ENCODE measurements at places on chromosomes 3 and 15.

DNA sequence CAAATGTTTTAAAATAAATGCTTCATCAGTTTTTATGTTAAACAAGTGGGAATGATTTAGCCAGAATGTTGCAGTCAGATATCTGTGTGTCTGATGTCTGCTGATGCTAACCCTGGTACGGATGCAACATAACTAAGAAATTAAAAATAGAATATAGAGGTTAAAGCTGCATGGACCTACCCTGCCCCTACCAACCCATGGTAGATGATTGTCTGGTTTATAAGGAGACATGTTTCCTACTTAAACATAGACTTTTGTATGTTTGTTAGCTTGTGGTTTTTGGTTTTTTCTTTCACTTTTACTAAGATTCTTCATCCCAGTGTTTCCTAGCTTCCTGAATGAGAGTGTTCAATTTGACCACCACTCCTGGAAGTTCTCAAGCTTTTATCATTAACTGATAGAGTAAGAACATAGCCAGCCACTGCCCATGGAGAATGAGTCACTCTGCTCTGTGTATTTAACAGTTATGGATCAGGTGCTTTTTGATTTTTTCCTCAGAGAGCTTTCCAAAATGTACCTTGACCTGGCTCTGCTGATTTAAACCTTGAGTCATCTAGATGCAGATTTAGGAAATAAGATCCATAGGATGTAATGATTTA lies 70.7 kb upstream of the VEPH1 start:
- DNase-seq, result no peak

DNA sequence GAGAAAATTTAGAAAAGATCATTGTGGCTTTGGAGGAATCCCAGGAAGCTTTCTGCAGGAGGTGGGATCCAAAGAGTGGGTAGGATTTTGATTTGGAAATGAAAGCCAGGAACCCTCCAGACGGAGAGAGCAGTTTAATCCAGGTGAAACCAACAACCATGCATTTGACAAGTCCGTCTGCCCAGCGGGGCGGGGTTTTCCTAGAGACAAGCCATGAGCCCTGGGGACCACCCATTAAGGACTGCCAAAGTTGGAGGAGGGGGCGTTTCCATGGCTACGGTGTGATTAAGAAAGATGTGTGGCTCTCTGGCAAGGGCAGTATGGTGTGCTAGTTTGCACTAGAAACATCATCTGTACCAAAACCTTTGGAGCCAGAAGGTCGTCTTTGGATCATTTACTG lies 53.4 kb downstream of the SRGAP3 start:
- DNase-seq, result no peak

- DNase-seq, result no peak
Measured at GRCh38 chr3:52440249-52440551, 4.7 kb downstream of the SEMA3G start.

DNA sequence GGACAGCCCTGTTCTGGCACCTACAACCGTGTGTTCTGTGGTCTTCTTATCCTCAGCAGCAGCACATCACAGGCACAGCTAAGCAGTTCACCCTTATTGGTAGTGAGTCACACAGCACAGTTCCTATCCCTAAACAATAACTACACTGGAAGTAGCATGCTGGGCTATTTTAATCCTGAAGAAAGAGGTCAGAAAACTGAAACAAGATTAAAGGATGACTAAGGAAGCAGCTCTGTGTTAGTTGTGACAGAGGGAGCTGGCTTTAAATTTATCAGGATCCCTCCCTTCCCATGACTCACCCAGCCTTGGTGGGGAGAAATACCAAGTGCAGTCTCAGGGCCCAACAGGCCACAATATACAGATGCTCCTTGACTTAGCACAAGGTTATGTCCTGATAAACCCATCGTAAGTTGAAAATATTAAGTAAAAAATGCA lies 144.3 kb downstream of the ERC2 start:
- DNase-seq, result no peak

GRCh38 chr3:172953571-172953970 lies 187.5 kb downstream of the SPATA16 start:
- DNase-seq, result no peak

DNA sequence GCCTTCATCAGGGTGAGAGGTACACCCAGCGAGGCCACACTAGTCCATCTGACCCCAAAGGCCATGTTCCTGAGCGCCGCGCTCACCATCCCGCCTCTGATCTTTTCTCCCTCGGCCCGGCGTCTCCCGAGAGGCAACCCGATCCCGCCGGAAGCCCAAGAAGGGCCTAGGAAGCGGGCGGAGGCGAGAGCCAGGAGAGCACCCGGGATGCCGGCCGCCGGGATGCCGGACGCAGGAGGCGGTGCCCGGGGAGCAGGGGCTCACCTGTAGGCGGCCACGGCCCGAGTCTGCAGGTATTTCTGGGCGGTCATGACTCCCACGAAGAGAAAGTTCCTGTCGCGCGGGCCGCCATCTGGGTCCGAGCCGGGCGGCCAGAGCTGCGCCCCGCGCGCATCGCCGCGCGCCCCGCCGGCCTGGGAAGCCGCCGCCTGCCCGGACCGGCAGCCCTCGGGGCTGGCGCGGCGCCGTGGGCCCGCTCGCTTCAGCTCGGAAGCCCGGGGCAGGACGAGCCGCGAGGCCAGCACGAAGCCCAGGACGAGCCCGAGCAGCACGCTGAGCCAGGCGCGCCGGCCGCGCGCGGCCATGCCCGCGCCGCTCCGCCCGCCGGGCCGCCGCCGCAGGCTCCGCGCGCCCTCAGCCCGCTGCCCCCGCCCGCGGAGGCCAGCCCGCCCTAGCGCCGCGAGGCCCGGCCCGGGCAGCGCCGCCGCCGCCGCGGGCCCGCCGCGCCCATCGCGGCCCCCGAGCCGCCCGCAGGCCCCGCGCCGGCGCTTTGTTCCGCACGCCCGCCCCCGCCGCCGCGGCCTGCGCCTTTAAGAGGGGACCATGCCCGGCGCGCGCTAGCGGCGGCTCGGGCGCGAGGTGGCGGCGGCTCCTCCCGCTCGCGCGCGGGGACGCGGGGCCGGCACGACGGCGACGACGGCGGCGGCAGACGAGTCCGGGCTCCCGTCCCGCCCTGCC lies 697 bp downstream of the CHSY1 start:
- DNase-seq, result no peak

DNA sequence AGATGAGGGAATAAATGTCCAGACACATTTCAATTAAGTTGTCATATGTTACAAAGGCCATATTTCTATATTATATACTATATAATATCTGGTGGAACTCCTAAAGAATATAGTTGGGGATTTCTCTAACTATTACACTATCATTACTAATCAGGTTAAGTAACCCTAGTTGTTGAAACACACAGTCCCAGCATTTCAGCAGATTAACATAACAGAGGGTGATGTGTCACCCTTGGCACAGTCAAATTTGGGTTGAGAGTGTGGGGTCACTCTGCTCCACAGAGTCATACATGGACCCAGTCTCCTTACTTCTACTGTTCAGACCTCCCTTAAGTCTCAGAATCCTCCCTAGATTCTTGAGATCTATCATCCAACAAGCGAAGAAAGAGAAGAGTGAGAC lies 496.4 kb upstream of the MDFIC2 start:
- DNase-seq, result no peak

- no peak for DNase-seq
Measured at GRCh38 chr3:10816019-10816862, at the start of gene SLC6A11. Gene SLC6A11, plus strand, starts transcription at chr3:10816228. Its CDS starts 38 bp downstream, at chr3:10816266.

- peak; percentile 20 for DNase-seq
Measured at GRCh38 chr3:197256836-197257444, 41.5 kb downstream of the DLG1 start.

DNA sequence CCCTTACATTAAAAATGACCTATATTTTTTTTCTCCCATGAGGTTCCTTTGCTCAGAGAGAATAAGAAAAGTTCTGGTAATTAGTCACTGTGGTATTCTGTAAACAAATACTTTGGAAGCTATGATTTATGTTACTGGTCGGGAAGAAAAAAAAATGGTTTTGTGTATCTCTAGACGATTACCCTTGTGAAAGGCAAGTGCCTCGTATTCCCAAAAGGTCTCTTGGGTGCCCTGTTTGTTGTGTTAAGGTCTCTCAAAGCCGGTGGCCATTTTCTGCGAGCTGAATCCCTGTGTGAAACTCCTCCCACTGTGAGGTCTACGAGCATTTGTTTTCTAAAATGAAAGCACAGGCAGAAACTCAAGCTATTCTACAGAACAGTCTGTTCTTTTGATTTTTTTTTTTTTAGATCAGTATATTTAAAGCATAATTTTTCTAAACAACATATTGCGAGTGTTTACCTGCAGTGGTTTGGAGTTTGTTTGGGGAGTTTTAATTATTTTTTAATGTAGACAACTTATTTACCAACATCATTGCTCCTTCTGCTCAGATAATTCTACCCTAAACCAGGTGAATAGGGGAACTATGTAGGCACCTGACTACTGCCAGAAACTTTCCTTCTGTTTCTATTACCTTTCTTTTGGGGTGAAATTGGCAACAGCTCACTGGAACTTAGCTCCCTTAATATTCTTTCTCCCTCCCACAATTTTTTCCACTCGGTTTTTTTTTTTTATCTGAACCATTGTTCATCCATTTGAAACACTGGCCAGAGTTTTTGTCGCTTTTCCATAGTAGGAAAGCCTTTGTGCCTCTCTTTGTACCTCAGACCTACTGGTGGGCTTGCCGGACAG lies 44.0 kb downstream of the ZBTB38 start:
- no peak for DNase-seq

DNA sequence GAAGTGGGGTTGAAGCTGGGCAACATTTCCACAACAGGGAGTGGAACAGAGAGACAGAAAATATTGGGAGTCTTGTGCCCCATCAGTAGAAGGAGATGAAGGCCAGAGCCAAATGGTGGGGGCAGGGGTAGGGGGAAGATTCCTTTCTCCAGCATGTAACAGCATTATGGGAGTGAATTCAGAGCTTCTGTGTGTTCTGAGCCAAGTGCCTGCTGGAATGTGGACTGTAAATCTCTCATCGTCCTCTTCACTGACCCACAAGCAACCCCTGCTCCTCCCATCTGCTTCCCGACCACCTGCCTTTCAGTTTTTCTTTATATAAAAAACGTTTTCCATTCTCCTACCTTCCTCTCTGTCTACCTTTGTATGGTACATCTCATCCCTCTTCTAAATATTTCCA lies 344.2 kb upstream of the TPRG1 start:
- DNase-seq, result no peak

DNA sequence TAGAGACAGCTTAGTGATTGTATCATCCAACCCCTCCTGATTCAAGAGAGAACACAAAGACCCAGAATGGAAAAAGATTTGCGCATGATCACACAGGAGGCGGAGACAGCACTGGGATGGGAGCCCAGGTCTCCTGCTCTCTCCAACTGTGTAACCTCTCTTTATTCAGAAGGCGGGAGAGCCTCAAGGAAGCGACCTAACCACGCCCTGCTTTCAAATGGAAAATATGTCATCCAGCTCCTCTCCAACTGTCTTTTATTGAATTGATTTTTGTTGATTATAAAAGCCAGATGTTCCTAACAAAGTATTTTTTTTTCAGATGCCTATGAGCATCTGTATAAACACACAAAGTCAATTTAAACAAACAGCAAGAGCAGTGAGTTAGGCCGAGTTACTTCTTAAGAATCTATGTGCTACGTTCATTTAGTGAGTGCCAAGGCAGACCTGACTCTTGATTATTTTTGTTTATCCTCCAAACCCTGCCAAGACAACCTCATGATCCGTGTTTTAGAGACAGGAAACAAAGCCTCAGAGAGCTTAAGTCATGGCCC lies 74.5 kb downstream of the BFSP2 start:
- DNase-seq, result no peak

Measured in stimulated activated CD4-positive, alpha-beta T cell treated with anti-CD3 and anti-CD28 coated beads, Interleukin-1b, Interleukin-23, amount 100 ng/mL, for 24 hours (primary cell).